ENCODE measurements at places on chromosomes 1 and 21.
A peak's percentile ranks its signal among the peaks of the same experiment; 100 is the strongest.

- no peak for DNase-seq
Measured at GRCh38 chr1:24769656-24770651, 24.7 kb downstream of the CLIC4 start.

DNA sequence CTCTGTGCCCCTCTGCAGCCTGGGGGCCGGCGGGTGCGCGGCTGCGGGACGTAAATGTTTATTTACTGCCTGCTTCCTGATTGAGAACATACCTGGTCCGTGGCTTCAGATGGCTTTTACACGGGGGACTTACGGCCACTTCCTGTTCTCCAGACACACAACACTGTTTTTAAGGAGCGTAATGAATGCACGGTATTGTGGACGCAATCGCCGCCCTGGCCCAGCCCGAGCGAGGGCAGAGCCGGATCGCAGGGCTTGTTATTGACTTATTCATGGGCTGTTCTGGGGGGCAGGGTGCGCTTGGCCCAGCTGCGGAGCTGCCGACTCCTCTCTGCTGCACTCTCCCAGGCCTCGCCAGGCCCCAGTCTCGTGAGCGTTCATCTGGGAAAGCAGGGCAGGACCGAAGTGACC, 52.8 kb upstream of the ACTRT2 start:
- DNase-seq = peak; percentile 20

GRCh38 chr1:175520186-175520585, 223.2 kb downstream of the TNR start:
- DNase-seq = no peak

DNA sequence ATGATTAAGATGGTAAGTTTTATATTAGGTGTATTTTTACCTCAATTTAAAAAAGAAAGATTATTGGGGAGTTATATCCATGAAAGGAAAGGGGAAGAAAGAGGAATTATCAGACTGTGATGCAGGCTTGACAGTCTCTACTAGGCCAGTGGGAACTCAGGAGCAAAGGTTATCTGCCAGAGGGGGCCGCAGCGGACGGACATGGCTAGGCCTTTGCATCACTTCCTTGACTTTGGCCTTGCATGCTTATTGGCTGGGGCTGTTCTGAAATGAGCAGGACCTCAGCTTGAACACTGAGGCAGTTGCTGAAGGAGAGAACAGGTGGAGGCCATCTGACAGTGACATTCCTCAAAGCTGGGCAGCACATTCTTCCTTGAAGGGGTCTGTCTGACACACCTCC, 150.9 kb downstream of the CYYR1 start:
- no peak for DNase-seq

DNA sequence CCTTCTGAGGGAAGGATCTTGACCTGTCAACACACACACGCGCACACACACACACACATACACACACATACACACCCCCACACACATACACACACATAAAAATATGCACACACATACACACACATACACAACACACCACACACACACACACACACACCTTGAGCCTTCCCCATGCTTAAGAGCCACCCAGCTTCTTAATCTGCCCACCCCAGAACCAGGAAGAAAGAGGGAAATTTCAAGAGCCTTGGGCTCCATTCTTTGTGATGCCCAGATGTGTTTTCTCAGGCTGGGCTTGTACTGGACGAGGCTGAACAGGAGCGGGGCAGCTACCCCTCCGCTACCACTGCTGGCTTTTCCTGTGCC, 643.5 kb downstream of the KIF26B start:
- no peak for DNase-seq

DNA sequence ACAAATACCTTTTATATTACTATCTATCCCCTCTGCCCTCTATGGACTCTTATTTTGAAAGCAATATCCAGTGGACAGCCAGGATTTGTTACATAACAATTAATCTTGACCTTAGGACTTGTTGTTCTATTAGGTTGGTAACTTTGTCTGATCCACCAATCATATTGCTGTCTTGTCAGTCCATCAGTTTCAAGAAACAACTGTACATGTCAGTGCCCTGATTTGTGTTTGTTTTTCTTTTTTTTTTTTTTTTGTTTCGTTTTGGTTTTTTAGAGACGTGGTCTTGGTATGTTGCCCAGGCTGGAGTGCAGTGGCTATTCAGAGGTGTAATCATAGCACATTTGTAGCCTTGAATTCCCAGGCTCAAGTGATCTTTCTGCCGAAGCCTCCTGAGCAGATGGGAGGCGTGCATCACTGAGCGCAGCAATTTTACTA, 1.5 kb upstream of the SCP2 start:
- DNase-seq = no peak

DNA sequence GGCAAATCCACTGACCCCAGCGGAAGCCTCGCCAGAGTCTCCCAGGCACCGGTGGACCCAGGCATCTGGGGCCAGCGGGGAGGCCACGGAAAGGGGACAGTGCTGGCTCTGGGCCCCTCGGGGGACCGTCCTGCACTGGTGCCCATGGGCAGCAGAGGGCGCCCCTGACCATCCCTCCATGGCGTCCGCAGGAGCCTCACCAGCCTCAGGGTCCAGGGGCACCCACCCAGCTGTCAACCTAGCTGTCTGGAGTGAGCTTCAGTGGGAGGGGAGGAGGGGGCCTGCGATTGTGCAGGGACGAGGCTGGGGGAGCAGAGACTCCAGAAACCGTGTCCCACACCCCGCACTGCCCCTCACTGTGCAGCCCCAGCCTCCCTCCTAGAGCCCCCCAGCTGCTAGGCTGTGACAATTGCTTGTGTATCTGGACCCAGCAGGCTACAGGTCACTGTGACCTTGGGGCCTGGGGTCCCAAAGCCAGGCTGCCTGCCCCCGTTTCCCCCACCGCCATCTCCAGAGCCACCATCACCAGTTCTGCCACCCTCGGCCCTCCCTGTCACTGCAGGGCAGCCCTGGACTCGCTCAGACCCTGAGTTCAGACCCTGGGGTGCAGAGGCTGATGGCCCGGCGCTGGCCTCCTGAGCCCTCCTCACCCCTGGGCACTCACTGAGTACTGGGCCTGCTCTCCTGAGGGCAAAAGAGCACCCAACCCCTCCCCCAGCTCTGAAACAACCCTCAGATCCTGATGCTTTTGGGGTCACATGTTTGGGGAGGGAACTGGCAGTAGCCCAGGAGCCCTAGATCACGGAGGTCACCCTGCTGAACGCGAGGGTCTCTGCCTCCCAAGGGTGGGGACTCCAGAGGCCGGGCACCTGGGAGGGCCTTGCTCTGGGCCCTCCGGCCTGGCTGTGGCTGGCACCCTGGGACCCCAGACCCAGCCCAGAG, 10.6 kb upstream of the COL6A1 start:
- peak; percentile 9 for DNase-seq

GRCh38 chr1:204848579-204848978, 22.1 kb upstream of the NFASC start:
- no peak for DNase-seq

GRCh38 chr1:173128742-173129141, 78.0 kb upstream of the TNFSF18 start:
- no peak for DNase-seq
